Trophoblast cell (in vitro differentiated cells and primary cell): ENCODE measurements at places on chromosomes 7 and 10.

DNA sequence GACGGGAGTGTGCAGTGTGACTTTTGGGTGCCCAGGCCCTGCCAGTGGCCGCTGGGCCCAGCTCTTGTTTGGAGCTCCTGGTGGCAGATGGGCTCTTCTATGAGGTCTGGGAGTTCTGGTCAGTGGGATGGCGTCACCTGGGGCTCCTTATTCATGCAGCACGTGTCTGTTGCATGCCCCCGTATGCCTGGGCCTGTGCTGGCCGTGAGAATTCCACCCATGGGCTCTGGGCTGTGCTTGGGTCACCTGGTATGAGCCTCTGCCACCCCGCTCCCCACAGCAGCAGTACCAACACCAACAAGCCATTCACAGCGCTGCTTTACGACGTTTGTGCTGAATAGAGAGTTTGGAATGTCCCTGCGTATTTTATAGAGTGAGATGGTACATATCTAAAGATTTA is 27.1 kb downstream of the INPP5A start:
- peaks cover 19% of the 10 kb centered on the region for H3K4me1 ChIP-seq
- no peak for DNase-seq
- H3K36me3 ChIP-seq, result no peaks in the 10 kb centered on the region
- no peak overlapping the region for H3K27ac ChIP-seq
- H3K27me3 ChIP-seq, result no peaks in the 10 kb centered on the region

GRCh38 chr10:71404503-71405295 is 8.0 kb downstream of the CDH23 start:
- DNase-seq, result no peak
- no peak overlapping the region for H3K27ac ChIP-seq
- no peak overlapping the region for H3K4me3 ChIP-seq
- H3K27me3 ChIP-seq, result no peaks in the 10 kb centered on the region
- H3K4me1 ChIP-seq, result no peaks in the 10 kb centered on the region

DNA sequence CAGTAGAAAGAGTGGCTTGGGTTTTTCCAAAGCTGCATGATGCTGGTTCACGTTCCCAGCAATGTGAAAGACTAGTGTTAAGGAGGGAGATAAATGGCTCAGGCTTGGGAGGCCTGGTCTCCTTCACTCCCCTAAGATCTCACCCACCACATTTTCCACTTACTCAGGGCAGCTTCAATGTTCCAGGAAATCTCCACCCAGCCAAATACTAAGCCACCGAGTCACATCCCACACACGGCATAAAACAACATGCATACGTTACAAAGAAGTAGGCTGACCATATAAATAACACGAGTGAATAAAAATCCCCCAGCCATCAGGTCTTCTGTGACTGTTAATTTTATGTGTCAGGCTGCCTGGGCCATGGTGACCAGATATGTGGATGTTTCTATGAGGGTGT is 303.5 kb downstream of the SFMBT2 start:
- no peak overlapping the region for H3K4me3 ChIP-seq
- no peaks in the 10 kb centered on the region for H3K27me3 ChIP-seq
- no peaks in the 10 kb centered on the region for H3K4me1 ChIP-seq
- H3K36me3 ChIP-seq, result no peaks in the 10 kb centered on the region
- H3K27ac ChIP-seq, result no peak overlapping the region

GRCh38 chr7:129952653-129953560 is at the start of gene UBE2H:
Gene UBE2H (minus strand): TSS chr7:129952960. CDS start chr7:129952555, 405 bp downstream.
- H3K4me1 ChIP-seq, result peaks cover 4% of the 10 kb centered on the region
- peak within 1 kb of the TSS; percentile 86 for H3K27ac ChIP-seq

GRCh38 chr10:71905164-71905563 is 54.1 kb upstream of the PSAP start:
- no peak overlapping the region for H3K27ac ChIP-seq
- no peaks in the 10 kb centered on the region for H3K27me3 ChIP-seq
- no peak for DNase-seq
- no peak overlapping the region for H3K4me3 ChIP-seq

- no peak overlapping the region for H3K27ac ChIP-seq
- no peak for DNase-seq
- H3K27me3 ChIP-seq, result no peaks in the 10 kb centered on the region
Observed at GRCh38 chr7:122770686-122771335, 68.1 kb upstream of the RNF148 start.

- H3K36me3 ChIP-seq, result no peaks in the 10 kb centered on the region
- no peaks in the 10 kb centered on the region for H3K27me3 ChIP-seq
- H3K27ac ChIP-seq, result no peak overlapping the region
- H3K4me3 ChIP-seq, result no peak overlapping the region
- H3K4me1 ChIP-seq, result no peaks in the 10 kb centered on the region
- no peak for DNase-seq
Observed at GRCh38 chr7:30694218-30694745, 12.0 kb upstream of the CRHR2 start.

GRCh38 chr10:131854579-131855335 is 46.1 kb upstream of the PPP2R2D start:
- no peak overlapping the region for H3K27ac ChIP-seq
- H3K4me1 ChIP-seq, result no peaks in the 10 kb centered on the region
- no peak for DNase-seq
- no peaks in the 10 kb centered on the region for H3K27me3 ChIP-seq

GRCh38 chr10:100081075-100082001 is at the start of gene CPN1:
Gene CPN1 (minus strand): TSS chr10:100081869. CDS start chr10:100081625, 244 bp downstream.
- H3K27ac ChIP-seq, result no peak within 1 kb of the TSS
- no peaks in the 10 kb centered on the region for H3K36me3 ChIP-seq
- H3K4me1 ChIP-seq, result no peaks in the 10 kb centered on the region

DNA sequence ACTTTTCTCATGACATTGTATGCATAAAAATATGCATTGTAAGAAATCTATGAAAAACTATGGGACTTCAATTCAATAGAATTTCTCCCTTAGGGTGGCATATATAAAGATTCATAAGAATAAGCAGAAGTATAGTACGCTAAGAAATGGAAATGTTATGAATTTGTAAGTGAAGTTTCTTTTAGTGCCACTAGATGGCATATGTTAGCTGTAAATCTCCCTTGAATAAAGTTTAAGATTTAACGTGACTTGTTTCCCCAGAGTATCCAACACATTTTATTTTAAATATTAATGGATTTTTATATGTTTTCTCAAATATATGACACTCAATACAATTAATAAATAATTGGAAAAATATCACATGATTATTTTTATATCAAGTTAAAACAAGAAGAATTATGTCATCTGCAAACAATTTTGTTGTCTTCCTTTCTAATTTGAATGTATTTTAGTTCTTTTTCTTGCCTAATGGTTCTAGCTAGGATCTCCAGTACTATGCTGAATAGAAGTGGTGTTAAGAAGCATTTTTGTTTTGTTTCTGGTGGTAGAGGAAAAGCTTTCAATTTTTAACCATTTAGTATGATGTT is 287.2 kb downstream of the HGF start:
- no peaks in the 10 kb centered on the region for H3K4me1 ChIP-seq
- H3K27me3 ChIP-seq, result no peaks in the 10 kb centered on the region
- H3K36me3 ChIP-seq, result no peaks in the 10 kb centered on the region
- H3K4me3 ChIP-seq, result no peak overlapping the region

DNA sequence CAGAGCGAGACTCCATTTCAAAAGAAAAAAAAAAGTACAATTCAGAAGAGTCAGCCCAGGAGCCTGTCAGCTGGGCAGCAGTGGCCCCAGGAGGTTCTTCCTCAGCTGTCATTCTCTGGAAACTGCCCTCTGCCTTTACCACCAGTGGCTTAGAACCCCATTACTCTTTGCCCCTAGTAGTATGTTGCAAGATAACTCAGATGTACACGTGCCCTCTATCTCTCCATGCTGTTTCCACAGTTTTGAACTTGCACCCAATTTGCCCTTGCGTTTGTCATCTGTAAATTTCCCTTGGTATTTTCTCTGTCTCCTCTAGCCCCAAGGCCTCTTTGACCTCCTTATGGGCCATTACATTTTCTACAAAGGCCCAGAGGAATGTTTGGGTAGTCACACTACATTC is 56.7 kb upstream of the PRKAR2B start:
- H3K4me3 ChIP-seq, result no peak overlapping the region
- DNase-seq, result peak; percentile 93
- H3K4me1 ChIP-seq, result peaks cover 2% of the 10 kb centered on the region
- H3K27me3 ChIP-seq, result no peaks in the 10 kb centered on the region

DNA sequence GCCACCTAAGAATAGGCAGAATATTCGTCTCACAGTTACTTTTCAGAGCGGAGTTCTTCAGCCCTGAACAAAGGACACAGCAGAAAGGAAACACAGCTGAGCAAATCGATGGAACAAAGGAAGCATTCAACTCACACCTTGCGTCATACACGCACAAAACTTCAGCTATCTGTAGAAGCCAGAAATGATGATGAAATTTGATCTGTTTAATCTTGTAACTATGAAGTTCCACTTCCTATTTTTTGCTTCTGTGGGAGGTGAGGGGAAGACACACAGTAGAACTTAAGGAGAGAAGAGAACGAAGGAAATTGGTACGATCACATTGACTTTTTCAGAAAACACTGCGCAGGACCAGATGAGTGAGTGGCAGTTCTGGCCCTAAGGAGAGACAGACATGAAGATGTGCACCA is 26.2 kb downstream of the FAM171A1 start:
- no peak overlapping the region for H3K4me3 ChIP-seq
- DNase-seq, result no peak
- H3K4me1 ChIP-seq, result peaks cover 25% of the 10 kb centered on the region
- H3K36me3 ChIP-seq, result no peaks in the 10 kb centered on the region

- no peaks in the 10 kb centered on the region for H3K27me3 ChIP-seq
- peaks cover 6% of the 10 kb centered on the region for H3K36me3 ChIP-seq
- no peak overlapping the region for H3K4me3 ChIP-seq
- H3K27ac ChIP-seq, result no peak overlapping the region
Observed at GRCh38 chr10:22609251-22609650, 105.1 kb downstream of the PIP4K2A start.

- no peaks in the 10 kb centered on the region for H3K4me1 ChIP-seq
- H3K4me3 ChIP-seq, result no peak overlapping the region
- DNase-seq, result no peak
Observed at GRCh38 chr10:60604342-60604741, 173.9 kb upstream of the CDK1 start.

- no peak overlapping the region for H3K27ac ChIP-seq
- H3K4me1 ChIP-seq, result no peaks in the 10 kb centered on the region
- H3K27me3 ChIP-seq, result no peaks in the 10 kb centered on the region
- H3K4me3 ChIP-seq, result no peak overlapping the region
- no peak for DNase-seq
Observed at GRCh38 chr7:132738254-132738653, 162.0 kb upstream of the PLXNA4 start.

DNA sequence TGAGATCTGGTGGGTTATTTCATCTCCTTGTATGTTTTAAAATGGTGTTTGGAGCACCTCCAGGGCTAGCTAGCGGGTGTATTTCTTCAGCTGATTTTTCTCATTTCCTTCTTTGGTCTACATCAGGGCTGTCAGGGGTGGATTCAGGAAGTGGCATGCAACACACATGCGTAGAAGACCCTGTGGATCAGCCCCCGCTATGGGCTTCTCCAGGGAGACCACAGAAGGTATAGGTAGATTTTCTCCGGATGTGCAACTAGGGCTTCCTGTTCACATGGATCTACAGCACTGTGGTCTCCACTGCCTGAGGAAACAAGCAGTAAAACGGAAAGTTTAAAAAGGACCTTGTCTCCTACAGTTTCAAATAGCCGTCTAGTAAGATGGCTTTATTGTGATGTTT is 10.4 kb downstream of the NUB1 start:
- H3K4me1 ChIP-seq, result no peaks in the 10 kb centered on the region
- no peak overlapping the region for H3K4me3 ChIP-seq
- H3K27me3 ChIP-seq, result no peaks in the 10 kb centered on the region

- no peak overlapping the region for H3K27ac ChIP-seq
- H3K36me3 ChIP-seq, result no peaks in the 10 kb centered on the region
- H3K4me3 ChIP-seq, result no peak overlapping the region
- H3K27me3 ChIP-seq, result no peaks in the 10 kb centered on the region
- H3K4me1 ChIP-seq, result no peaks in the 10 kb centered on the region
- DNase-seq, result no peak
Observed at GRCh38 chr10:27792216-27792615, 46.6 kb upstream of the MKX start.

- no peaks in the 10 kb centered on the region for H3K36me3 ChIP-seq
- no peak for DNase-seq
- no peak overlapping the region for H3K27ac ChIP-seq
- no peak overlapping the region for H3K4me3 ChIP-seq
- H3K4me1 ChIP-seq, result no peaks in the 10 kb centered on the region
Observed at GRCh38 chr7:82091126-82091684, 321.4 kb upstream of the HGF start.

- H3K4me1 ChIP-seq, result no peaks in the 10 kb centered on the region
- no peak overlapping the region for H3K4me3 ChIP-seq
- H3K36me3 ChIP-seq, result no peaks in the 10 kb centered on the region
- no peak for DNase-seq
Observed at GRCh38 chr7:157056957-157057902, 46.8 kb upstream of the MNX1 start.

GRCh38 chr10:104033966-104034365 is 51.7 kb downstream of the COL17A1 start:
- H3K4me1 ChIP-seq, result no peaks in the 10 kb centered on the region
- peaks cover 9% of the 10 kb centered on the region for H3K36me3 ChIP-seq
- H3K27ac ChIP-seq, result no peak overlapping the region

GRCh38 chr10:77156406-77156879 is 481.2 kb downstream of the KCNMA1 start:
- no peaks in the 10 kb centered on the region for H3K27me3 ChIP-seq
- peaks cover 2% of the 10 kb centered on the region for H3K36me3 ChIP-seq
- H3K4me3 ChIP-seq, result no peak overlapping the region
- H3K4me1 ChIP-seq, result peaks cover 9% of the 10 kb centered on the region

DNA sequence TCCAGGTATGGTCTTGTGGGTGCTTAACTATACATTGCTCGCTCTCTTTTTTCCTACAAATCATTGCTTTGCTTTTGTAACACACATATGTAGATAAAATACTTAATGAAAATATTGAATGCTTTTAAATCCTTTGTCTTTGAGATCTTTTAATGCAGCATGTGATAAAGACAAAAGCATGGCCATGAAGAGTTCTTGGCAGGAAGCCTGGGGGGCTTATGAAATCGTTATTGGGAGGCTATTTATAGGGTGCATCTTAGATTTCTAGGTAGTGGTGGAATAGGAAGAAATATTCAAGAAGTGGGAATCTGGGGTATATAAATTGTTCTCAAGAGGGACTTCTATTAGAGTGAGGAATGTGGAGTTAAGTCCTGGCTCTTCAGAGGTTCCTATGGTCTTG is 21.9 kb downstream of the UBE2D1 start:
- H3K36me3 ChIP-seq, result no peaks in the 10 kb centered on the region
- DNase-seq, result no peak
- peaks cover 2% of the 10 kb centered on the region for H3K4me1 ChIP-seq
- no peak overlapping the region for H3K27ac ChIP-seq
- H3K4me3 ChIP-seq, result no peak overlapping the region

- no peaks in the 10 kb centered on the region for H3K4me1 ChIP-seq
- H3K36me3 ChIP-seq, result no peaks in the 10 kb centered on the region
- no peaks in the 10 kb centered on the region for H3K27me3 ChIP-seq
- no peak overlapping the region for H3K4me3 ChIP-seq
Observed at GRCh38 chr7:103134836-103135554, 13.9 kb downstream of the NAPEPLD start.
